CD4-positive, alpha-beta T cell (primary cell): ENCODE measurements at places on chromosomes 7 and 10. TPM values are rescaled to one million over a fixed set of nuclear protein-coding genes. Genes with fewer than 3 reads are reported as not detected.

Gene TEX36
- not detected for total RNA-seq

Gene HOXA13
- not detected for total RNA-seq

Gene ZNF365
- total RNA-seq: 1.8 TPM

Gene KIFBP
- total RNA-seq: 4.2 TPM

Gene ZNF485
- 0.75 TPM for total RNA-seq

Gene HIPK2
- 36.5 TPM for total RNA-seq

Gene CYP3A4
- not detected for total RNA-seq

Gene FAM24B
- total RNA-seq: 7.1 TPM

Gene TECPR1
- total RNA-seq: 85.9 TPM
